Fibroblast of lung (primary cell): ENCODE measurements at places on chromosomes 6 and 20. TPM values are rescaled to one million over a fixed set of nuclear protein-coding genes. Genes with fewer than 3 reads are reported as not detected.

GRCh38 chr20:37336369-37337207, 9.4 kb upstream of the SRC start:
- DNase-seq: no peak

The TUBB1 gene
- polyA plus RNA-seq: not detected in 2 replicates

DNA sequence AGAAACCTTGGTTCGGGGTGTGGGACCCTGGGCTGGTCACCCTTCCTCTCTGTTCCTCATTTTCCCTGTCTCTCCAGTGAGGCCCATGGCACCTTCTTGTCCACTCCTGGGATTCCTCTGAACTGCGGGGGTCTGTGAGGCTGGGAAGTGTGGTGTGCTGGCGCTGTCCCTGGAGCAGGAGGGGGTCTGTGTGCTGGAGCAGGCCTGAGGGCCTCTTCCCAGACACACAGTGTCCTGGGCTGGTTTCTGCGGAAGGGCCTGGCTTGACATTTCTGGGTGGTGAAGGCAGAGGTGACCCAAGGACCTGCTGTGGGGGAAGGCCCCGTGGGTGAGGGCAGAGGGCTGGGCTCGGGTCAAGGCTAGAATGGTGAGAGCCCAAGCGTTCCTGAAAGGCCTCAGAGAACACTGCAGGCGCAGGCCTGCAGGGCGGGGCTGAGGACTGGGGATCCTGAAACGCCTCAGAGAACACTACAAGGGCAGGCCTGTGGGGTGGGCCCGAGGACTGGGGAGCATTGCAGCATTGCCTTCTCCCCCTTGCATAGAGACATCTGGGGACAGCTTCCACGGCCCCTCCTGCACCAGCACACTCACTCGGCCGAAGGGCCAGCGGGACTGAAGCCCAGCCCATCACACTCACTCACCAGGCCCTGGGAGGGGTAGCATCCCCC, 10.6 kb upstream of the BAK1 start:
- no peak for DNase-seq

DNA sequence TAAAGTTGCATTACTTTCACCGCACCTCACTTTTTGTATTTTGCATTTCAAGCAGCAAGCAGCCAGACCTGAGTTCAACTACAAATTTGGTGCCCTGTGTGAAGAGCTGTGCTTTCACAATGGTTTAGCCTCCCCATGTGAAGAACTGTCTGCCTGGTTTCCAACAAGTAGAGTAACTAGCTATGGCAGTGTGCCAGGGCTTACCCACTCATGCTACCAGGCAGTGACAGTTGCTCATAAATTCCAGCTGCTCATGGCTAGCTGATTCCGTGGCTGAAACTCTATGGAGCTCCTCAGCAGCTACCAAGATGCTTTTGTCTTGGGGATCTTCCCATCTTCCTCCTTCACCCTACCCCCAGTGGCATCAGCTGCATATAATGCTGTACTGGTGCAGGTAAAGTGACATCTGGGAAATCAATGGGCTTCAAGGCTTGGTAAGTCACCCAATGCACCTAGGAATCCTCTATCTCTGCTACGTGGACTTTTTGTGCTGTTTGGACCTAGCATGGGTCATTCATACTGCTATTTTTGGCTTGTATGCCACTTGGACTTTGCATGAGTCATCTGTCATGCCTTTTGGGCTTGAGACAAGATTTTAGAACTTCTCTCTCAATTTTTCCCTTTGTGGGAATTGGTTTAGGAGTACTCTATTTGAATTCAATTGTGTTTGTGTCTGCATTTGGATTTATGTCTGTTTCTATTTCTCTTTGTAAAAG, 176.5 kb upstream of the GJE1 start:
- peak; percentile 12 for DNase-seq

DNA sequence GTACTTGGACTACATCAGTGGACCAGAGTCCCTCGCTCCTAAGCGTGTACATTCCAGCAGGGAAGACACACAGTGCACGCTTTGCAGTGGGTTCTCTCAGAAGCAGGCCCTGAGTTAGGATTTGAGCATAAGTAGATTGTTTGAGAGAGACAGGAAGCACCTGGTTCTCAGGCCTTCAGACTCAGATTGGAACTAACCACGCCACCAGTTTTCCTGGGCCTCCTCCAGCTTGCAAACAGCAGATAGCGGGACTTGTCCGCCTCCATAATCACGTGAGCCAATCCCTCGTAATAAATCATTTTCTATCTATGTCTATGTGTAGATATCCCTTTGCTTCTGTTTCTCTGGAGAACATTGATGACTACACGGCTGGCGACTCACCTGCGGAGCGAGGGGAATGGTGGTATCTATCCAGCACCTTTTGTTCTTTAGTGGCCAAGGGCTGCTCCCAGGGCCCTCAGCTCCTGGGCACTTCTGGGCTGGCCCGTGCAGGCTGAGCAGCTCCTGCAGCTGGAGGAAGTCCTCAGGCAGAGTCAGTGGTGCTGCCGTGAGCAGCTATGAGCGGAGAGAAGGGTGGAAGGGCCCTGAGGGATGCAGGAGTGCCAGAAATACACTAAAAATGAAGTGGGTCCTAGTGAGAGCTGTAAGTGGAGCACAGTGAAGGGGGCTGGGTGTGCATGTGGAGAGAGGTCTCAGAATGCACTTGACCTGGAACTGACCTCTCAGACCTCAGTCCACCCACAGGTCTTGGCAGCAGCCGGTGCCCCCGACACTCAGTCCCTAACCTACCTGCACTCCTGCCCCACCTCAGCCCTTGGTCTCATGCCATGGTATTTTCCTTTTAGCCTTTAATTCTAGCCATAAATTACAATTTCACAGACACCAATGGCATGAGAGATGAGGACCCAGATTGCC, 76.9 kb downstream of the STK35 start:
- DNase-seq: no peak
